GM18507 (cell line): ENCODE measurements at places on chromosomes 11 and 22.

DNA sequence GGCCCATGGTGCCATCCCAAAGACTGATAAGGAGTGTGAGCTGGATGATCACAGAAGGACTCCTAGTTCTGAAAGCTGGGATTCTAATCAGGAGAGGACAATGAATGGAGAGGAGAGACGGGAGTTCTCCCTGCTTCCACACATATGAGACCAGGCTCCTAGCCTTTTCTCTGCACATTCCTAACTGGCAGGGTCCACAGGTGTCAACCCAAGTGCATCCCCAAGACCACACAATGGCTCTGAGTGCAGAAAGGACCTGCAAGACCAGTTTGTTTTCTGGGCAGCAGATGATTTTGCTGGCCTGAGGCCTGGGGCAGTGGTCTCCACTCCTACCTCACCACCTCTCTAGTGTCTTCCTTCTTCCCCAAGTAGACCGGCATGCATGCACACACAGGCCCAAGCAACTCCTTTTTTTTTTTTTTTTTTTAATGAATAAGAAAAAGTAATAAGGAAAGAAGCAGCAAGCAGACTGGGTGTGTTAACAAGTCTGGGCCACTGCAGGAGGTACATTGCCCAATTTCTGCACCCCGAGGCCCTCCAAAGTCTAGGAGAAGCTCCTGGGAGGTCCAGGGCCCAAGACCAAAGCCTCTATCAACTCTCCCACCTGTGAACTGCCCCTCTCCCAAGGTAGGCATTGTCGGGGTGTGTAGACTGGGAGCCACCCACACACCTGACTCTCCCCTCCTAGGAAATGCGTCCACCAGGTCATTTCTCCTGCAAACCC lies 1.2 kb upstream of the TSKU start:
- DNase-seq, result no peak

DNA sequence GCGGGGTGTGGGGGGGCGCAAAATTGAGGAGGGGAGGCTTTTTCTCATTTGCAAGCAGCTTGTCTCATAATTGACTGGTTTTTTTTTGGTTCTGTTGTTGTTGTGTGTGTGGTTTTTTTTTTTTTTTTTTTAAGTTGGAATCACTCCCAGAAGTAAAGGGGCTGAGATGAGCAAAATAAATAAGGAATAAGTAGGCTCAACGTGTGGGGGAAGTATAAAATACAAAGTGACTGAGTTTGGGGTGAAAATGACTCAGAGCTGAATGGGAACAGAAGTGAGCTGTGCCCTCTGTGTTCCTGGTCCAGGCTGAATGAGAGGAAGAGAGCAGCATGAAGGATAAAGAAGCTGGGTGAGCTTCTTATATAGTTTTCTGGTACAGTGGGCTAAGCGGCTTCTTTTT lies 90.0 kb downstream of the GRIK4 start:
- DNase-seq, result no peak

DNA sequence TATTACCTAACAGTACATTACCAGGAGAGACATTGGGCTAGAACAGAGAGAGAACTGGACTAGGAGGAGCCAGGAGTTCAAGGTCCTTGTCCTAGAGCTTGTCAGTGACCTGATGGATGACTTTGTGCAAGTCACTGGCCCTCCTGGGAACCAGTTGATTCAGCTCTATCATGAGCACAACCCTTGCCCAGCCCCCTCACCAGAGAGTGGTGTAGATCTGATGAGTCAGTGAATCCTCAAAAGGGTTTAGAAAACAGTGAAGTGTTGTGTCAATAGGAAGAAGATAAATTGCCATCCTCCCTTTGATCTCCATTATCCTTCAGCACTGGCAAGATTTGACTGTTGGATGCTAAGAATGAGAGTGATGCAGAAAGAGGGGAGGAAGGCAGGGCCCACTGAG lies 24.3 kb downstream of the NEU3 start:
- DNase-seq, result no peak

DNA sequence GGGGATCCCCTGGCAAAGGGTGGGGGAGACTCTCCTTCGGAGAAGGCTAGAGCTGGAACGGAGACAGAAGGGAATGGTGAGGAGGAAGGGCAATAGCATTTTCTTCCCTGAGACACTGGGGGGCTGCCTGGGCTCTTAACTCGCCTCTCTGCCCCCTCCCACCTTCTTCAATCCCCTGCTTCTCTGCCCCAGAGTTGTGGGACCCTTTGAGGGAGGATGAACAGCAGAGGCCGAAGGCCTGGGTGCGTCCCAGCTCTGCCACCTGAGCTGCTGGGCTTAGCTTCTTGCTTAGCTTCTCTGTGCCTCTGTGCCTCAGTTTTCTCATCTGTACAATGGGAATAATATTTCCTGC lies 72.4 kb downstream of the RTL6 start:
- DNase-seq, result no peak
